ENCODE measurements at places on chromosomes 16 and 17.

- DNase-seq = peak; percentile 63
Measured at GRCh38 chr17:57889892-57890856, 40.3 kb upstream of the MRPS23 start.

DNA sequence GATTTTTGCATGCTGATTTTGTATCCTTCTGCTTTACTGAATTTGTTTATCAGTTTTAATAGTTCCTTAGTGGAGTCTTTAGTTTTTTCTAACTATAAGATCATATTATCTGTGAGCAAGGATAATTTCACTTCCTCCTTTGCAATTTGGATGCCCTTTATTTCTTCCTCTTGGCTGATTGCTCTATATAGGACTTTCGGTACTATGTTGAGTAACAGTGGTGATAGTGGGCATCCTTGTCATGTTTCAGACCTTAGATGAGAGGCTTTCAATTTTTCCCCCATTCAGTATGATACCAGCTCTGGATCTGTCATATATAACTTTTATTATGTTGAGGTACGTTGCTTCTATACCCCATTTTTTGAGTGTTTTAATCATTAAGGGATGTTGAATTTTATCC lies 224.5 kb upstream of the CNTNAP4 start:
- DNase-seq = no peak

DNA sequence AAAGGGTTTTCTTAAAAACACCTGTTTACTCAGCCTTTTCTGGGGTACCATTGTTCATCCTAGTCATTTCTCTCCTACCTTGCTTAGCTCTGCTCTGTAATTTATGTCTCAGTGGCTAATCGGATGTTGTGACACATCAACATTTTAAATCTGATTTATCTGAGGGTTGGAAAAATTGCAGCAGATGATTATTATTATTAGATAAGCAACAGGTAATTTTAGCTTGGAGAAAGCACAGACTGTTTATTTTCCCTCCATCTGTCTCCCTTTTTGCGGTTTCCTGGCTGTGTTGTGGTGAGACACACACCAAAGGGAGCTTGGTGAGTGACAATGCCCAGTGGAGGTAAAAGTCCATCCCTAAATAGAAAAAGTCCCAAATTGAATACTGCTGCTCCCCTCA lies 389.9 kb downstream of the UTP18 start:
- DNase-seq = no peak

DNA sequence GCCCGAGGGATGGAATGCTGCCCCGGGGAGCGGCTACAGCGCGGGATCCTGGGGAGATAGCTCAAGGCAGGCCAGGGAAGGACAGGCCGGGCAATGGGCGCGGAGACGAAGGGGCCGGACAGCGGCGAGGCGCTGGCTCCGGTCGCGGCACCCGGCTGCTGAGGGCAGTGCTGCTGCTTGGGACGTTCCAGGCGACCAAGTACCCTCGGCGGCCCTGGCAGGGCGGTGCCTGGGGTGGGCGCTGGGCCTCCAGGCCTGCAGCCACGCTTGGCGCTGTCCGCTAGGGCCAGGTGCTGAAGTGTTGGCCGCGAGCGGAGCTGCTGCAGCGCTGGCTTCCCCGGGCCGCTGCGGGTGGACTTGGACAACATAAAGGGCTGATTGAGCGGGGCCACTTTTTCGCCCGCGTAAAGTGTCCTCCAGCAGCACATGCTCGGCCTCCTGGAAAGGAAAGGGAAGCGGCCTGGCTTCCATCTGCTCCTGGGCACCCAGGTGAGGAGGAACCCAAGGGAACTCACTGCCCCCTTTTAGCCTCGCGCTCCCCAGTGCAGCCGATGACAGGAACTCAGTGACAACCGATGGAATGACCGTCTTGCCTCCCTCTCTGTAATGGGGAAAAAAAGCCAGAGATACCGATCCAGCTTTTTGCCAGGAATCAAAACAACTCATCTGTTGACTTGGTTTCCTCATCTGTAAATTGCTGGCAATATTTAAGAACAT lies 23.7 kb downstream of the CLEC3A start:
- DNase-seq = no peak

GRCh38 chr16:48184681-48185080 lies 28.9 kb upstream of the ABCC12 start:
- no peak for DNase-seq

- DNase-seq = no peak
Measured at GRCh38 chr17:48554412-48555257, 9.7 kb upstream of the HOXB2 start.

- DNase-seq = no peak
Measured at GRCh38 chr17:6496640-6497441, 52.6 kb downstream of the PIMREG start.
